H54 (cell line): ENCODE measurements at places on chromosomes 5 and 9.

DNA sequence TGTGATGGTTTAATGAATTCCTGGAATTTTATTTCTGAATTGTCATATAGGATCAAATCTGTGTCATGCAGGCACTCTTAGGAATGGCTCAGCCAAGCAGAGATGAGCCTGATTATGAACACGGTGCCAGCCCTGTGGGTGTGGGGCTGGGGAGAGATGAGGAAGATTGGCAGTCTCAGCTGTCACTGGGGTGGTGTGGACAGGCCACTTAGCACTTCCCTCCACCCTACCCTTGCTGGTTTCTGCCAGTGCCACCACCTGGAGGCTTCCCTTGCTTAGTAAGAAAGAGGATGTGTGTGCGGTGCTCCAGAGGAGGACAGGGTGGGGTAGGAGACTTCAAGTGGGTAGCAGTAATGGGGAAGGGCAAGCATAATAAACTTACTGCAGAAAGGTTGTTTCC, 226.6 kb downstream of the CD180 start:
- no peak for DNase-seq

GRCh38 chr5:146199176-146199815, 4.1 kb upstream of the RBM27 start:
- no peak for DNase-seq

- DNase-seq: no peak
Observed at GRCh38 chr9:99197124-99197630, 24.6 kb downstream of the ALG2 start.

GRCh38 chr5:28523416-28523815, 1485.0 kb upstream of the CDH9 start:
- DNase-seq: no peak

DNA sequence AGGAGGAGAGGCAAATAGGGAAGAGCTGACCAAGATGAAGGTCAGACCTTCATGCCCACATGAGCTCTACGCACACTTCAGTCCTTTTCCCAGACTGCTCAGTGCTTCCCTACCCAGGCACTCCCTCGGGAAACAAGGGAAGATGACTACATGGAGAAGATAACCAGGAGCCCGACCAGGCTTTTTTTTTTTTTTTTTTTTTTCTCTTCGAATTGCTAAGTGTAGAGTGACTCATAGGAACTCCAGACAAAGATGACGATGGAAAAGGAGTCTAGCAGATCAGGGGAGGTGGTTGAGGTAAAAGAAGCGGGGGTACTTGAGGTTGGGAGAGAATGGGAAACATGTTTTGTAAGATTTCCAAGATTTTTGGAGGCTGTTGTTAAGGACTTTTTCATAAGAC, 526.1 kb downstream of the BNC2 start:
- DNase-seq: peak; percentile 54

GRCh38 chr5:169697511-169697890, 60.4 kb downstream of the DOCK2 start:
- no peak for DNase-seq

DNA sequence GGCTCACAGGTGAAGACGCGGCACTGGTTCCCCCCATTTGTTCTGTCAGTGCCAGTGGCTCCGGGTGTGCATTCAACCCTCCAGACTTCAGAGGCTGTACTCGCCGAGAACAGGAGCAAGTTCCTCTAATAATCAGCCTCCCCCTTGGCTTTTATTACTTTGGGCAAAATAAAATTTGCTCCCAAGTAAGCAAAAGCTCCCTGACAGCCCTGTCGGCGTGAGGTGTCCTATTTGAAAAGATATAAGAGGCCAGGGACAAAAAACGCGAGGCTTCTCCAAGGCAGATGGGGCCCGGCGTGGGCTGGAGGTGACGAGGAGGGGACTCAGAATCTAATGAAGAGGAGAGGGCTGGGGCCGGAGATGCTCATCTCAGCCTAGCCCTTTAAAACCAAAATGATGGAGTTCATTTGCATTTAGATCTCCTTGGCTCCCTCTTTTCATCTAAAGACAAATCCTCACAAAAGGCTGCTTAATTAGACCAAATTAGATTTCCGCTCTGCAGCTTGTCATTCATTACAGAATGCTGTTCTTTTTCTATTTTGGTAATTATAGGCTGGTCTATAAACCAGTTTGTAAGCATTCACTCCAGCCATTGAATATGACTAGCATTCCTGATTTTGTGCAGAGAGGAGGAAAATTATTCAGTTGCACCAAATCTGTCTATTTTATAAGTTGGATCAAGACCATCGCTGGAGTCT, 68.5 kb downstream of the CFAP77 start:
- no peak for DNase-seq

GRCh38 chr9:127705577-127706379, 1.0 kb upstream of the CFAP157 start:
- no peak for DNase-seq

DNA sequence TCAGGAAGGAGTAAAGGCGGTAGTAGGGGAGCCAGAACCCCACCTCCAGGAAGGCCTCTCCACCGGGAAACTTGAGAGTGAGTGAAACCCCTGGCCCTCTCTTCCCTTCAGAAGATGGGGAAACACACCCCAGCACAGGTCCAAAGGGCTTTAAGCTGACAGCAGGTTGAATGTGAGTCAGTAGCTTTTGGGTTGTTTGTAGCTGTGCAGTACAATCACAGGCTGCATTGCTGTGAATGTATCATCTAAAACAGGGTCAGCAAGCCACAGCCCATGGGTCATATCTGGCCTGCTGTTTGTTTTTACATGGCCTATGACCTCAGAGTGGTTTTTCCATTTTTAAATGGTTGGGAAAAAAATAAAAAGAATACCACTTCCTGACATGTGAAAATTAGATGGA, 10.0 kb downstream of the OTULINL start:
- no peak for DNase-seq

DNA sequence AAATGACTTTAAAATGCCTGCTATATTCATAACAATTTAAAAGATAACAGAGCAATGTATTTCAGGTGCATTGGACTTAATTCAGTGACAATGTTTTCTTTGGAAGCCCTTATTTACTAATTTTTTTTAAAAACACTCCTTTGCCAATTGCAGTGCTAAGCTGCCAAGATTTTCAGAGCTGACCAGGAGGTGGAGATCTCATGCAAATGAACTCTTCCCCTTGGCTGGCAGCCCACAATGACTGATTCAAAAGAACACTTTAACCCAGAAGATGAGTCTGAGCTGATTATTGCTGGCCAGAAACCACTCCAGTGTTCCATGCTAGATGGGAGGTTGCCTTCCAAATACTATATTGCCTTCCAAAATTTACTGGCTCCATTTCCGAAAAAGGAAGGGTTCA, 128.3 kb upstream of the CCNH start:
- no peak for DNase-seq

- DNase-seq: no peak
Observed at GRCh38 chr9:136401173-136401922, 1.4 kb upstream of the SNAPC4 start.

GRCh38 chr5:54637654-54638053, 120.1 kb downstream of the SNX18 start:
- no peak for DNase-seq

DNA sequence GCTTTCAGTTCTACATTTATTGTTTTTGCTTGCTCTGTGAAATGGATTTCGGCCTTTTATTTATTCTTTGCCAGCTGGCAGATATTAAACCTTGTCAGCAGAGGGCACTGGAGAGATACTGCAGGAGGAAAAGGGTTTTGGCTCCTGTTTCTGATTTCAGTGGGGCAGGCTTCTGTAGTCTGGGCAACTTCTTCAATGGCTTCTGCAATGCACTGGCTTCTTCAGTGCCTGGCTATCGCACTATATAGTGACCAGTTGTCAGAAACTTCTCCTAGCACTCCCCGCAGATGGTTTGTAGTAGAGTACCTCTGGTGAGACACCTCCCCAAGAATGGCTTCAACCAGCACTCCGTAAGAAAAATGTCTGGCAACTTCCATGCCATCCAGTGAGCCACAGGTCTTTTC, 3.2 kb upstream of the NFX1 start:
- peak; percentile 37 for DNase-seq

GRCh38 chr5:137679910-137680309, 56.0 kb downstream of the KLHL3 start:
- no peak for DNase-seq

DNA sequence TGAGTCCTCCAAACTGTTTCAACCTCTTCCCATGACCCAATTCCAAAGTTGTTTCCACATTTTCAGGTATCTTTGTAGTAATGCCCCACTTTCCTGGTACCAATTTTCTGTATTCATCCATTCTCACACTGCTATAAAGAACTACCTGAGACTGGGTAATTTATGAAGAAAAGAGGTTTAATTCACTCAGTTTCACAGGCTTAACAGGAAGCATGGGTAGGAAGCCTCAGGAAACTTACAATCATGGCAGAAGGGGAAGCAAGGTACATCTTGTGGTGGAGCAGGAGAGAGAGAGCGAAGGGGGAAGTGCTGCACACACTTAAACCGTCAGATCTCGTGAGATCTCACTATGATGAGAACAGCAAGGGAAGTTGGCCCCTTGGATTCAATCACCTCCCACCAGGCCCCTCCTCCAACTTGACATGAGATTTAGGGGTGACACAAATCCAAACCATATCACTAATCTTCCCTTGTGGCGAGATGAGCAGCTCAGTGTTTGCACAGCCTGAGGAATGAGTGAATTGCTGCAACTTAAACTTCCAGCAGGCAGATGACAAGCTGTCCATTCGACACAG, 42.9 kb downstream of the TRIP13 start:
- DNase-seq: no peak

GRCh38 chr9:105273731-105274130, 29.3 kb downstream of the SLC44A1 start:
- DNase-seq: no peak

DNA sequence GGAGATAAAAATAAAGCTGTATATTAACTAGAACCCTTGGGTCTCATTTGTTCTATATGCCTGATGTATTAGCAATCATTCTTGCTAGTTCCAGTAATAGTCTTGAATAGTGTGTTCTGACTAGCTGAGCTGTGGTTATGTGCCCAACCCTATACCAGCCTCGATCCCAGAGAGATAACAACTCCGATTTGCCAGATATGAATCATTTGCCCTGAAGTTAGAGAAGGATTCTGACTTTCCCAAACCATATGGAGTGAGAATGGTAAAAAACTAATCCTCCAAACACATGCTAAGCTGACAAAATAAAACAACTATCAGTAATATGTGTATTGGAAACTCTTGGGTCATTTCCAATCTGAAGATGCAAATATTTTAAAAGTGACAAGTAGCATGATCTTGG, 64.8 kb downstream of the ALDH1A1 start:
- DNase-seq: no peak

DNA sequence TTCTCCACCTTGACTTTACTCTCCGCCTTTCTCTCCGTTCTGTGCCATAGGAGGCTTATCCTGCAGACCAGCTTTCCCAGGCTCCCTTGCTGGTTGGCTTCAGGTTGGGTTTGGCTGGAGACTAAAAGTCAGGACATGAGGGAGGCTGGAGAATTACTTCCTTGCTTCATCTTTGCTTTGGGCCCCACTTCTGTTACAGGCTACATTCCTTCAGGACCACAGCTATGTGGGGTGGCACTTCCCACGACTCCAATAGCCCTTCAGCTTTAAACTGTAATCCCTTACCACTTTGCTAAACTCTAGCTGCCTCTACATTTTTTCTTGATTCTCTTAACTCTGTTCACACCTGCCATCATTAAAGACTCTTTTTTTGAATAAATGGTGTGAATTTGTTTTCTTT, 186.7 kb upstream of the NR4A3 start:
- DNase-seq: no peak

- DNase-seq: no peak
Observed at GRCh38 chr9:36399980-36400331, at the start of gene RNF38. TSS of gene RNF38 (minus strand) at chr9:36400269. CDS start at chr9:36400108, 161 bp downstream.

DNA sequence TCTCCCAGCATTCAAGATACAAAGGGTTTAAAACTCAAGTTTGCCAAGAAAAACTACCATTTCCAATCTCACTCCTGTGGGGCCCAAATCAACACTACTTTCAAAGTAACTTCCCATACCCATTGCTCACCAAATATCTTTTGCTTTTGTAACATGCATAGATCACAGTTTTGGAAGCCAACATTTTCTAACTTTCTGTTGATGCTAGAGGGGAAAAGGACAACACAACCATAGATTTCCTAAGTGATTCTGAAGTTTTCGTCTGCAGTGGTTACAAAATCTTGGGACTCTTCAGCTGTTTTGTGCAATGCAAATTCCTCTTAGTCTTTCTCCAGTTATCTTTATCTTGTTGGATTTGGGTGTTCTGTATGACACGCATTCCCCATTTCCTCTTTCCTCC, 94.1 kb upstream of the PAPPA start:
- no peak for DNase-seq

DNA sequence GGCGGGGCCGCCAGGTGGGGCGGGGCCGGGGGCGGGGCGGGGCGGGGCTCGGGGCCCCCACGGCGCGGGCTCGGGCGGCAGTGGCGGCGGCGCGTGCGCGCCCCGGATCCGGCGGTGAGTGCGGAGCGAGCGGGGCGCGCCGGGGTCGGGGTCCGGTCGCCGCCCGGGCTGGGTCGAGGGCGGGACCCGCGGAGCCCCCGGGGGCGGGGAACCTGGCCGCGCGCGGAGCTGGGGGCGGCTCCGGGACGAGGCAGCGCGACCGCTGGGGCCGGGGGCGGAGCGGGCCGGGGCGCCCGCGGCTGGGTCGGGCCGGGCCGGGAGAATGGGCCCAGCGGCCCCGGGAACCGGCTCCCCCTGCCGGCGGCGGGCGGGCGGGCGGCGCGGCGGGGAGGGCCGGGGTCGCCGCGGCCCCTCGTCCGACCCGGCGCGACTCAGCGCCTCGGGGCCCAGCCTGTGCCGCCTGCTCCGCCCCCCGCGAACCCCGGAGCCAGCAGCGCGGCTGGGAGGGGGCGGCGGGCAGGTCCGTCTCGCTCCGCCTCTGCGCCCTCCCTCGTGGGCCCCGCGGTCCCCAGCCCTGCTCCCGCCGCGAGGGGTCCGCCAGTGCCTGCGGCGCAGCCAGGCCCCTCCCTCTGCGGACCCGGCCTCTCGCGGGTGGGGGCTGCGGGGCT, 3.1 kb downstream of the EGFL7 start:
- peak; percentile 84 for DNase-seq

DNA sequence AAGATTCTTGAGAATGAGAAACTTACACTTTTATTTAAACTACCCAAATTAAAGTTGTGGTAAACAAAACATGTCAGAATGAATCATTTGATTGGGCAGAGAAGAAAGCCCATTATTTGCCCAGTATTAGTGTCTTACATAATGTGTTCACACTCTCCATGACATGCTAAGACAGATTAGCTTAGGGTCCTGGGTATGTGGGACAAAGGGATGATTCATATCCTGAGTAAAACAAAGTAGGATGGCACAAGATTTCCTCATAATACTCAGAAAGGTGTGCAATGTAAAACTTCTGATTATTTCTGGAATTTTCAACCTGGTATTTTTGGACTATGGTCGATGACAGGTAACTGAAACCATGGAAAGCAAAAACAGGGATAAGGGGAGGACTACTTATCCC, 183.9 kb upstream of the POU5F2 start:
- no peak for DNase-seq

DNA sequence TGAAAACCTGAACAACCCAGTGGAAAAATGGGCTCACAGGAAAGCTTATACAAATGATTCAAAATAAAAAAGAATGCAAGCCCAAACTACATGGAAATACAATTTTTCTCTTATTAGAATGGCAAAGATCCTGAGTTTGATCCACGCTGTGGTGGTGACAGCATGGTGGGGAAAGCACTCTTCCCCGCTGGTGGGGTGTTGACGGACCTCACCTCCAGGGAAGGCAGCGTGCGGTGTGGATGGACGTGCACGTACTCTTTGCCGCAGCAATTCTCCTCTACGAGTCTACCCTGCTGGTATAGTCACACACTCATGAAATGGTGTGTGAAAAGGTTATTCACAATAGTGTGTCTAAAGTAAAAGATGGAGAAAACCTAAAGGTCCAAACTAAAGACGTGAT, 5.9 kb upstream of the ZFP62 start:
- DNase-seq: no peak

GRCh38 chr5:7793895-7794294, 57.0 kb downstream of the CFAP90 start:
- no peak for DNase-seq
